ENCODE measurements at places on chromosomes 11 and 22.

DNA sequence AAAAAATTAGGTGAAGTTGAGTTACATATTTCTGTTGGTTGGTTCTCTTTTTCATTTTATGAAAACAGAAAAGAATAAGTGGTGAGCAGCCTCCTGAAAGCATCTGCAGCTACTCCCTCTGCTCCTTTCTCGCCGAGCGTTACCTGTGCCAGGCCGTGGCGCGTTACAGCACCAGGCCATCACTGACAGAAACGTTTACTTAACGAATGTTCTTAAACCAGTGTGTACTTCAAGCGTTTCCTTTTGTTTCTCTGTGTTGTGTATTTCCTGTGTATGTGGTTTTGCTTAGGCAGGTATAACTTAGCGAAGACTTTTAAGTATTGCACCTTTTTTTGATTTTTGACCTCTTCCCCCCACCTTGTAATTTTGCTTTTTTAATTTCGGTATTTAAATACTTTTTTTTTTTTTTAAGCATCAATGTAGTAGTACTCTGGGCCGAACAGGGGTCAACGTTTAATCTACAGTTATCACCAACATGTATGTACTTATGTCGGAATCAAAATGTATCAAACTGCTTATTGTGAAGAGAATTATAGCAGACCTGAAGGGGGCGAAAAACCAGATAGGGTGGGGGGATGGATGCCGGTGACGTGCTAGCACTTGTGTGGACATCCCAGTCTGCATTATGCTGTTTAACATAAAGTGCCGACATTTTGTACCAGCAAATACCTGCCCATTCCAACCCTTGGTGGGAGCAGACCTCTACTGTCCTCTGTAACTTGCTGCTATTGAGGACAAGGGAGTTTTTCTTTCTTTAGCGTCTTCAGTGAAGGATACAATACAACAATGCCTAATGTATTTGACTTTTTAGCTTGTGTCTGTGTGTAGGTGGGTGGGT is 21.6 kb upstream of the ADSL start:
- DNase-seq: no peak

DNA sequence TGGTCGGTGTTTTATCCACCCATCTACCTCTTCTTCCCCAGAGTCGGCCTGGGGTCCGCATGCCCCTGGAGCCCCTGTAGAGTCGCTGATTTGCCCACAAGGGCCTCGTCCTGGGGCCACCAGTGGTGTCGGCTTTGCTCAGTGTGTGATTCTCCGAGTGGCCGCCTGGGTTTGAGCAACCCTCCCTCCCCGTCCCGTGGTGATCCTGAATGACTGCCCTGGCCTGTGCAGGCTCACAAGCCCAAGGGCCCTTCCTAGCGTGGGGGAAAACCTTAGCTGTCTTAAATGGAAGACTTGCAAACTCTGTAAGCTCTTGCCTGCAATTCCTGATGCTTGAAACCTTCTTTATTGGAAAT is 128.3 kb downstream of the OSBP2 start:
- DNase-seq: no peak

- DNase-seq: no peak
Measured at GRCh38 chr11:17831883-17832282, 97.3 kb downstream of the KCNC1 start.

DNA sequence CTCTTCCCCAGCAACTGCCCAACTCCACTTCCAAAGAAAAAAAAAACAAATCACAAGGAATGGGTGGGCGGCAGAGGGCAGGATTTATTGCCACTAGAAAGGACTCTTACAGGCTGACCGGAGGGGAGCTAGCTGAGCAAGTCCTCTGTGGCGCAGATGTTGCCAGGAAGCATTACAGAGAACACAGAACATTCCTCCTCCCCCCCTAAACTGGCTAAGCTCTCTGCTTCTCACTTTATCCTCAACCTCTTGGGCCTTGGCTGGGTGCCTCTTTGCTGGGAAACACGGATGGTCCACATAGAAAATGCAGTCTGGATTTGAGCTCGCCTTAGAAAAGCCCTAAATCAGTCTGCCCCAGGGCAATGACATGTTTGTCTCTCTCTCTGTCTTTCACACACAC is 12.6 kb upstream of the FJX1 start:
- DNase-seq: no peak

DNA sequence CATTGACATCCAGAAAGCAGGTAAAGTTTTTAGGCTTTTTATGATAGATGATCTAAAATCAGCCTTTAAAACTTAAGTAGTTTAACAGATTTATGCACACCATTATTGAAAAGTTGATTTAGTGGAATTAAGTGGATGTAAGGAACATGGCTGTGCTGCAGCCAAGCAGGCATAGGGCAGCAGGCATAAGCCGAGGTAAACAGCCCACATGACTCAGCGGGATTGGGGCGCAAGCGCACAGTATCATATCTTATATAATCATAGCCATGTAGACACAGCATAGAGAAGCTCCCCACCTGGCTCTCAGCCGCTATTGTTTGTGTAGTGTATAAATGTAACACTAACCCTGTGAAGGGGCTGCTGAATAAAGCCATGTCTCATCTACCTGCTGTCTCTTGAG is 157.5 kb downstream of the WNT11 start:
- DNase-seq: no peak

DNA sequence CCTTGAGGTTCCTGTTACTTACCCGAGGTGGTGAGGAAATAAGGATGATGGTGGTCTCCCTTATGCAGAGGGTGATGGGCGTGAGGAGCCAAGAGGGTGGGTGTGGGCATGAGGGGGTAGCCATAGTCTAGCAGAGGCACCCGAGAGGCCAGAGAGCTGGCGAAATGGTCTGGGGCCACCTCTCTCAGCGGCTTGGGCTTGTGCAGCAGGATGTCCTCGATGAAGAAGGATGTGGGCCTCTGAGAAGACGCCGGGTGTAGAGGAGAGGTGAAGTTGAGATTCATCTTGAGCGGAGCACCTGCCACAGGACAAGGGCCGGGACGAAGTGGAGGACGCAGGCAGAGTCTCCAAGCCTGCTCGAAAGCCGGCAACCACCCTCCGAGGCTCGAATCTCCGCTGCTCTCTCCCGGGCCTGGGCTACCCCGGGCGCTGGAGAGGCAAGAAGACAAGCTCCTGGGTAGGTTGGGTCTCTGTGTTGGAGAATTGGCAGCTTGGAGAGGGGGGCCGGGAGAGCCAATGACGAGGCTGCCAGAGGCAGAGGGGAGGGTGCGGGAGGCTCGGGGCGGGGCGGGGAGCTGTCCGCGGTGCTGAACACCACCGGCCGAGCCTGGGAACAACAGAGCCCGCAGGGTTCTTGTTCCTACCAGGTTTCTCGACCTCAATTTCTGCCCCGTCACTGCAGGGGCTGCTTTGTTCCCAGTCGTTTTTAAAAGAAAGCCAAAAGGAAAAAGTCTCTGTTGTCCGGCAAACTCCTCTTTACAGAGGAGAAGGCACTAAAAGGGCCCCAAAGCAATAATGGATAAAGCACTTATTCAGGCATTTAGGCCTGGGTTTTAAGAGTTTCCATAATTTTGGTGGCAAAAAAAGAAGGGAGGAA is at the start of gene BSX:
BSX (minus strand) TSS at position 447 of the 877 bp plus-strand sequence; CDS start at position 284, 163 bp downstream.
- no peak for DNase-seq

DNA sequence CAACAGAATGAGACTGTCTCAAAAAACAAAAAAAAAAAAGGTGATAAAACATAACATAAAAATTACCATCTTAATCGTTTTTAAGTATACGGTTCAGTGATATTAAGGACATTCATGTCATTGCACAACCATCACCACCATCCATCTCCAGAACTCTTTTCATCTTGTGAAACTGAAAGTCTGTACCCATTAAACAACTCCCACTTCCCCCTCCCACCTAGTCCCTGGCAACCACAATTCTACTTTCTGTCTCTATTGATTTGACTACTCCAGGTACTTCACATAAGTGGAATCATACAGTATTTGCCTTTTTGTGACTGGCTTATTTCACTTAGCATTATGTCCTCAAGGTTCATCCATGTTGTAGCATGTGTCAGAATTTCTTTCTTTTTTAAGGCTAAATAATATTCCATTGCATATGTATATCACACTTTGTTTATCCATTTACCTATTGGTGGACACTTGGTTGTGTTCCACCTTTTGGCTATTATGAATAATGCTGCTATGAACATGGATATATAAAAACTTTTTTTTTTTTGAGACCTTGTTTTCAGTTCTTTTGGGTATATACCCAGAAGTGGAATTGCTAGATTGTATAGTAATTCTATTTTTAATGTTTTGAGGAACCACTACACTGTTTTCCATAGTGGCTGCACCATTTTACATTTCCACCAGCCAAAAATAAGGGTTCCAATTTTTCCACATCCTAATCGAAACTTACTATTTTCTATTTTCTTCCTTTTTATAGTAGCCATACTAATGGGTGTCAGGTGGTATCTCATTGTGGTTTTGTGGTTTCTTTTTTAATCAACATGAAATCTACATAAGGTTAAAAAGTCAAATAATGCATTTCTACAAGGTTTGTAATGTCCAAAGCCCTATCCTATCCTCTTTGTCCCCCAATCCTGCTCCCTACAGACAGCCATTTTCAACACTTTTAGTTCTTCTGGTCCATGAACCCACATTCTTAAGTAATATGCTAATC is 23.4 kb upstream of the PIK3C2A start:
- no peak for DNase-seq

- DNase-seq: no peak
Measured at GRCh38 chr11:110513846-110514437, 84.2 kb downstream of the FDX1 start.

DNA sequence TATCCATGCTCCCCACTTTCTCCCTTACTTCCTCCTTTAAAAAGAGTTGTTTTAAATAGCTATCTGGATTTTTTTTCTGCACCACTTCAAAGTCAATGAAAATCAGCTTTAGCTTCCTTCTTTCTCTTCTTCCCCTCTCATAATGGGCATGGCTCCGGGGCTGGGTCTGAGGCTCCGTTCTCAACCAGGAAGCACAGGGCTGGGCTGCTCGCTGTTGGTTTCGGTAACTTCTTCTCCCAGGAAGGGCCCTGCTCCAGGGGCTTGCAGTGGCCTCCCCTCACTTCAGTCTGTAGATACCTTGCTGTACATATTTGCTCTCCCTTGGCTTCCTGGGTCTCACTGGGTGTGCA is 23.8 kb downstream of the MICAL2 start:
- DNase-seq: no peak

DNA sequence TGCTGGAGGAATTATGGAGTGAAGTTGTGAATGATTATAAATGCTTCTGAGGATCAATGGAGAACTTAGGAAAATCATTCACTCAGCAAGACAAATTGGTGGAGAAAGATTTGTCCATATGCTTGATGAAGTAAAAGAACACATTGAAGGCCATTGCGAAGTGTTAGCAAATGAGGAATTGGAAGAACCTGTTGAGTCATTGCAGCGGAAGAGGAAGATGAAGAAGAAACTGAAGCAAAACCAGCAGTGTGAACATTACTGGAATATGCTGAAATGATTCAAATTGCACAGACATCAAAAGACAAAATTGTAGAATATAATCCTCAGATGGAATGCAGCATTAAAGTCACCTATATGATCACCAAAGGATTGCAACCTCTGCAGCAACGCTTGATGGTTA is 168.1 kb downstream of the ADAMTS15 start:
- no peak for DNase-seq

- DNase-seq: no peak
Measured at GRCh38 chr11:65867284-65868071, 5.1 kb downstream of the EFEMP2 start.

GRCh38 chr11:92024788-92025187 is 199.8 kb upstream of the FAT3 start:
- no peak for DNase-seq

DNA sequence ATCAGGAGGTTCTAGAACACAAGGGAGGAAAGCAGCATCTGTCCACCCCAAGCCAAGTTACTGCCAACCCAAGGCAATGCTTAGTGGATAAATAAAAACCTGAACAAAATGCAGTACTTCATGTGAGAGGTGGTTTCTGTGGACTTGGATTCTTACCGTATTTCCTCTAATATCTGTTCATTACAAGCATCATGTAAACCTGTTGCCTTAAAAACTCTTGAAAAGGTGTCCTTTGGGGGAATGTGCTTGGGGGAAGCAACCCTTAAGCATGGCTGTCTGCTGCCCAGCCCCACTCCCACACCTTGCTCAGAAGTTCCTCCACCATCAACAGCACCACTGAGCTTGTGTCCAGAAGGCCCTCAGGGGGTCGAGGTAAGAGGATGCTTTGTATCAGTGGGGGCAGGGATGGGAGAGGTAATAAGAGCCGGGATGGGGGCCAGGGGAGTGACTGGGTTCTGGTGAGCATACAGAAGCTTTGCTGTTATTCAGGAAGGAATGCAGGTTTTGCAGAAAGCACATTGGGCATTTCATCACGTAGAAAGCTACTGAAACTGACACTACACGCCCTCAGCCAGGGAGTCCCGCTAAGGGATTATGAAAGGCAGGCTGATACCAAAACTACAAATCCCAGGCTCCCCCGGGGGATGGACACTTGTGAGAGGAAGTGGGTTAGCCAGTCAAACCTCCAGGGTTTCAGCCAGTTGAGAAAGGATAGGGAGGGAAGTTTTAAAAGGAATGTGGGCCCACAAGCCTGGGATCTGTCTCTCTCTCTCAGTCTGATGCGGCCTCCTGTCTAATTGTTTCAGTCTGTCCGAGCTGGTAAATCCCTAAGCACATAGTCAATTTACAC is 52.0 kb downstream of the KCNJ1 start:
- DNase-seq: peak; percentile 88

DNA sequence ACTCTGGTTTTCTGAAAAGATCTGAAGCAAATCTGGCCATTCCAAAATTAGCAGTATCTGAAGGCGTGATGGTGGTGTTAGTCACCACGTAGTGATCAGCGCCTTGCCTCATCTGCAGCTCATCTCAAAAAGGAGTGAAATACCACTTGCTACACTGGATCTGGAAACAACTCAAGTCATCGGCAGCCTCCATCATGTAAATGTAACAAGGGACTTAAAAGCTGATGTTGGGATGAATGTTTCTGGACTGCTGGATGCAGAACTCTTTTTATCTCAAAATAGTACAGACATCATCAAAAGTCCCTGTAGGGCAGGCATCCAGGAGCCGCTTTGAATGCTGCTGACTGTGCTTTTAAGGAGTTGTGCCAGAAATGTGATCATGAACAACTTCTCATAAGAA is 14.1 kb upstream of the APLP2 start:
- DNase-seq: no peak

DNA sequence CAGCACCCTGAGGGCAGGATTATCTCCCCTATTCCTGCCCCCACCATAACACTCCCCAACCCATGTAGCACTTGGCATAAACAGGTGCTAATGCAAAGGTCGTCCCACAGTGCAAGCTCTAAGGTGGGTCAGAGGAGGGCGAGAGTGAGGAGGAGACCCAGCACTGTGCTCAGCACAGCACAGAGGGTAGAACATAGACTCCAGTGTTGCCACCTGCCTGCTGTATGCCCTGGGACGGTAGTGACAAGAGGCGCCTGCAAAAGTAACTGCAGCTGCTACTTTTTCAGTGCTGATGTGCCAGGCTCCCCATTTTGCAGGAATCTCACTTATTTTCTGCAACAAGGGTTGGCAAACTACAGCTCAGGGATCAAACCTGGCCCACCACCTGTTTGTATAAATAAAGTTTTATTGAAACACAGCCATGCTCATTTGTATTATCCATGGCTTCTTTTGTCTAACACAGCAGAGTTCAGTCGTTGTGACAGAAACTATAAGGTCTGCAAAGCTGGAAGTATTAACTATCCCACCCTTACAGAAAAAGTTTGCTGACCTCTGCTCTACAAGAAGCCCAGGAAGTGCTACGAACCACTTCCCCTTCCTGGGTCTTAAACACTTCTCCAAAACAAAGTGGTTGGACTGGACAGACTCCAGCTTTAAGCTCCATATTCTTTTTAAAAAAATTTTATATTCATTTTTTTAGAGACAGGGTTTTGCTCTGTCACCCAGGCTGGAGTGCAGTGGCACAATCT is 16.9 kb upstream of the CDC42BPG start:
- no peak for DNase-seq
